ENCODE measurements at places on chromosomes 2 and 18.

DNA sequence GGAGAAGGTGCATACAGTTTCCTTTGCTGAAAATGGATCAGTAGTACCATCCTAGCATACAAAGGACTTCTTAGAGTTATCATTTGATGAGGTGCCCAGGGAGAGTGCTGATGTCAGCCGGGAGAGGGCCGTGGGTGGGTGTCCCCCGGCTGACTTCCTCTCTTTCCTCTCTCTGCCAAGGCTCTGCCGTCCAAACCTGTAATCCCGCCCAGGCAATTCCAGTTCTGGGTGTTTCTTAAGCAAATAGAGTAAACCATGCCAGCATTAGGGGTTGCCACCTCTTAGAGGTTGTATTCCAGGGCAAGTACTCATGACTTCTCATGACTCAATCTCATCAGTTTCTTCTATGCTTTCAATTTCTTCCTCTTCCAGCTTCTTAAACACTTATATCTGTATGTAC is 117.2 kb downstream of the GATA6 start:
- H3K27ac ChIP-seq = peak overlapping the region; percentile 52
- H3K36me3 ChIP-seq = no peaks in the 10 kb centered on the region
- no peaks in the 10 kb centered on the region for H3K4me1 ChIP-seq

GRCh38 chr2:179442206-179442605 is 177.6 kb upstream of the SESTD1 start:
- H3K27ac ChIP-seq = no peak overlapping the region
- DNase-seq = no peak
- H3K4me3 ChIP-seq = no peak overlapping the region
- H3K4me1 ChIP-seq = no peaks in the 10 kb centered on the region

GRCh38 chr2:206086716-206087350 is 859 bp upstream of the INO80D start:
- H3K27ac ChIP-seq = peak overlapping the region; percentile 33
- peaks cover 50% of the 10 kb centered on the region for H3K4me1 ChIP-seq
- no peaks in the 10 kb centered on the region for H3K27me3 ChIP-seq
- H3K4me3 ChIP-seq = peak overlapping the region; percentile 87
- no peak for DNase-seq

GRCh38 chr2:114293355-114293754 is 149.1 kb upstream of the DPP10 start:
- H3K36me3 ChIP-seq = no peaks in the 10 kb centered on the region
- no peaks in the 10 kb centered on the region for H3K27me3 ChIP-seq
- no peak for DNase-seq
- no peak overlapping the region for H3K27ac ChIP-seq

- H3K4me3 ChIP-seq = no peak overlapping the region
- peaks cover 4% of the 10 kb centered on the region for H3K4me1 ChIP-seq
- H3K27me3 ChIP-seq = no peaks in the 10 kb centered on the region
- H3K27ac ChIP-seq = no peak overlapping the region
- DNase-seq = no peak
Measured at GRCh38 chr18:24657444-24657842, 197.0 kb downstream of the HRH4 start.

GRCh38 chr2:152319822-152320570 is 15.0 kb upstream of the FMNL2 start:
- no peaks in the 10 kb centered on the region for H3K27me3 ChIP-seq
- H3K27ac ChIP-seq = no peak overlapping the region

DNA sequence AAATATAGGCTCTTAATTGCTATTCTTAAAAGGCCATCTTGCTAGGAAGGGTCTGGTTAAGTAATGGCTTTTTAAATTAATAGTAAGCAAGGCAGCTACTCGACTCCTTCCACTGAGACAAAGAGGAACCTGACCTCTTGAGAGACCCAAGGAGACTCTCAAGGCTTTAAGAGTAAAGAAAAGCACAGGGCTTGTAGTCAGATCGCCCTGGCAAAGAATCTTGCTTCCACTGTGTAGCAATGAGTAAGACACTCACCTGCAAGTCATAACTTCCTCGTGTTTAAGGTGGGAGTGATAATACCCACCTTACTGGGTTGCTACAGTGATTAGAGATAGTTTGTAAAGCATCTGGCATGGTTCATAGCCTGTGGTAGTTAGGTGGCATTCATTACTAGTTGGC is 274.5 kb downstream of the TSN start:
- no peaks in the 10 kb centered on the region for H3K4me1 ChIP-seq
- H3K27me3 ChIP-seq = no peaks in the 10 kb centered on the region
- no peak overlapping the region for H3K4me3 ChIP-seq

DNA sequence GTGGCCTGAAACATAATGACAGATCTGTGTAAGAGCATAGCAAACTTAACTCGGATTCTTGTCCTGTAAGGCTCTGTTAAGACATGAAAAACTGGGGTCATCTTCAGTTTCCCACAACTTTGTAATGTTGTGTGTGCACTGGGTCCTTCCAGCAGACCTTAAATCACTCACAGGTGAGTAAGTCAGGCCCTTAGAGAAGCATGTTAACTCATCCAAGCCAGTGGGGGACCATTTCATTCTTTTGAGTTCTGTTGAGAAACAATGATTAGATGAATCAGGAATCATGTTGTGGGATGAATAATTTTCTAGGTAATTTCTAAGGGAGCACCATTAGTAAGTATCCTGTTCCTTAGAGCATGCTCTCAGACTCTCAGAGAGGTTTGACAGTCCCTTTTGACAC is 167.1 kb downstream of the ESCO1 start:
- no peak overlapping the region for H3K27ac ChIP-seq
- H3K4me1 ChIP-seq = no peaks in the 10 kb centered on the region
- no peak overlapping the region for H3K4me3 ChIP-seq
- H3K36me3 ChIP-seq = no peaks in the 10 kb centered on the region

DNA sequence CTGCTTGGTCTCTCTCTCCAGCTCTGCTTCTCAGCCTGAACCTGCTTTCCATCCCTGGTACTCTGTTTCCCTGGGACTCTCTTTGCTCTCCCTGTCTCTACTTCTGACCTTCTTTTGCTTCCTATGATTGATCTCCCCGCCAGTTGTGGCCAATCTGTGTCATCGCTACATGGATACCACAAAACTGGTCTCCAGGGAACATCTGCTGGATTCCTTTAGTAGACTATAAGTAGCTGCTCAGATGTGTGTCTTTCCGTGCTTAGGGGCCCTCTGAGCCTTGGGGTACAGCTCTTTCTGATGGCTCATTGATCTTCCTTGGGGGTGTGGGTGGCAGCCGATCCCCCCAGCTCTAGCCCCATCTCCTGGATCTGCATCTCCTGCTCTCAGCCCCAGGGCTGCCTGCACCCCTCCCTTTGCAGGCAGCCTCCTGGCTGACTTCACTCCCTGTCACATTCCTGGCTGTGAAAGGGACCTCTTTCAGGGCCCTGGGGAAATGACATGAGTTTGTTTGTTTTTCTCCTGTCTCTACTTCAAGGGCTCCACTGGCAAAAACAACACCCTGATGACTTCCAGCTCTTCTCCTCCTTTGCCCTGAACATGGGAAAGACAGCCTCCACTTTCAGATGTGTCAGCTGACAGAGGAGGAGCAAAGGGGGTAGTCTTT is 333.7 kb downstream of the CYP26B1 start:
- H3K27ac ChIP-seq = no peak overlapping the region
- DNase-seq = no peak
- H3K4me1 ChIP-seq = no peaks in the 10 kb centered on the region
- no peaks in the 10 kb centered on the region for H3K27me3 ChIP-seq

DNA sequence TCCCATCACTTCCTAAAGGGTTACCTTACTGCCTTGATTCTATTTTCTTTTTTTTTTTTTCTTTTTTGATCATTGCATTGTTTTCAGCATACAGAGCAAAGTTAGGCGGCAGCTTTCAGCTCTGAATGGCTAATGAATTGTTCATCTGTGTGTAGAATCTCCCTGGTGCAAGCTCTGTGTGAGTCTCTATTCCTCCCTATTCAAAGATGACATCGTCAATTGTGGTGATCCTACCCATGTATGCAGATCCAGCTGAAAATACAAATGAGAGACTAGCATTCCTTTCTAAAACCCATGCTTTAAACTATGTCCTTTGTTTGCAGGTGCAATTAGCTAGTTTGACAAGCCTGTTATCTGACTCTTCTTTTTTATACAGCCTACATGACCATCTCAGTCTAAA is 539.0 kb downstream of the ARHGAP15 start:
- H3K4me3 ChIP-seq = no peak overlapping the region
- DNase-seq = no peak
- no peaks in the 10 kb centered on the region for H3K36me3 ChIP-seq
- no peak overlapping the region for H3K27ac ChIP-seq
- no peaks in the 10 kb centered on the region for H3K27me3 ChIP-seq

DNA sequence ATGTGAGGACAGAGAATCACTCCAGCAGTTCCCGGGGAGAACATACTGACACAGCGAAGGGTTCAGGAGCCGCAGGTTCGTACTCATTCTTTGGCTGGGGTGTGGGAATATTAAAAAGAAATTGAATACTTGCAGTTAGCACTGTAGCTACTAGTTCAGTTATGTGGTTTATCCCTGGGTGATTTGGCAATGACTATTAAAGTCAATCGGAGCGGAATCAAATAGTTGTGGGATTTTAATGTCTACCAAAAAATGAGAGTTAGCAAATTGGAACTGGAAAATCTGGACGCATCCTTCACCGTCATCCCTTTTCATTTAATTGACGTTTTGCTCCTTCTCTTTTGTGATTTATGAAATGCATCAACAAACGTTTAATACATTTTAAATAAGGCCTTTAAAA is 50.8 kb downstream of the GBX2 start:
- no peaks in the 10 kb centered on the region for H3K4me1 ChIP-seq
- H3K27ac ChIP-seq = no peak overlapping the region
- no peaks in the 10 kb centered on the region for H3K36me3 ChIP-seq
- H3K27me3 ChIP-seq = no peaks in the 10 kb centered on the region
- no peak overlapping the region for H3K4me3 ChIP-seq

GRCh38 chr2:210727549-210727948 is 171.2 kb downstream of the CPS1 start:
- DNase-seq = no peak
- H3K4me3 ChIP-seq = no peak overlapping the region
- no peaks in the 10 kb centered on the region for H3K27me3 ChIP-seq
- no peaks in the 10 kb centered on the region for H3K36me3 ChIP-seq
- no peaks in the 10 kb centered on the region for H3K4me1 ChIP-seq

- peaks cover 4% of the 10 kb centered on the region for H3K4me1 ChIP-seq
- H3K27ac ChIP-seq = peak overlapping the region; percentile 21
- H3K4me3 ChIP-seq = no peak overlapping the region
- H3K36me3 ChIP-seq = no peaks in the 10 kb centered on the region
Measured at GRCh38 chr2:191657977-191658376, 20.0 kb upstream of the NABP1 start.

GRCh38 chr2:8268172-8268783 is 413.6 kb upstream of the ID2 start:
- H3K36me3 ChIP-seq = no peaks in the 10 kb centered on the region
- H3K4me1 ChIP-seq = no peaks in the 10 kb centered on the region
- H3K4me3 ChIP-seq = no peak overlapping the region

DNA sequence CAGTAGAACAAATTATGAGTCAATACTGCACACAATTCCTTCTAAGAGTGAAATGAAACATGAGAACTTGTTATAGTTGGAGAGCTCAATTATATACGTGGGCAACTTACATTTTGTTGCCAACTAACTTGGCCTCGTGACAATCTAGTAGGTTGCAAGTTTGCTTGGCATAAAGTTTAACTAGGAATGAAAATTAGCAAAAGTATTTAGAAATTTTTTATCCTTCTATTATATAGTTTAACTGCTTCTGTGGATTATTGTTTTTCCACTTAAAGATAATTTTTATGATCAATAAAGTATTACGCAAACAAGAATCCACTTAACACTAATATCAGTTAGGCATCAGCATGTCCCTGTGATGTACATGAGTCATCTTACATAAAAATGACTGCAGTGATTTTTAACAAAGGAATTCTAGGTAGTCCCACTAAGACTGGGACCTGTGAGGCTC is 41.1 kb downstream of the FAM124B start:
- no peaks in the 10 kb centered on the region for H3K4me1 ChIP-seq
- no peaks in the 10 kb centered on the region for H3K36me3 ChIP-seq
- no peaks in the 10 kb centered on the region for H3K27me3 ChIP-seq
- no peak overlapping the region for H3K4me3 ChIP-seq
- H3K27ac ChIP-seq = no peak overlapping the region
- DNase-seq = no peak

DNA sequence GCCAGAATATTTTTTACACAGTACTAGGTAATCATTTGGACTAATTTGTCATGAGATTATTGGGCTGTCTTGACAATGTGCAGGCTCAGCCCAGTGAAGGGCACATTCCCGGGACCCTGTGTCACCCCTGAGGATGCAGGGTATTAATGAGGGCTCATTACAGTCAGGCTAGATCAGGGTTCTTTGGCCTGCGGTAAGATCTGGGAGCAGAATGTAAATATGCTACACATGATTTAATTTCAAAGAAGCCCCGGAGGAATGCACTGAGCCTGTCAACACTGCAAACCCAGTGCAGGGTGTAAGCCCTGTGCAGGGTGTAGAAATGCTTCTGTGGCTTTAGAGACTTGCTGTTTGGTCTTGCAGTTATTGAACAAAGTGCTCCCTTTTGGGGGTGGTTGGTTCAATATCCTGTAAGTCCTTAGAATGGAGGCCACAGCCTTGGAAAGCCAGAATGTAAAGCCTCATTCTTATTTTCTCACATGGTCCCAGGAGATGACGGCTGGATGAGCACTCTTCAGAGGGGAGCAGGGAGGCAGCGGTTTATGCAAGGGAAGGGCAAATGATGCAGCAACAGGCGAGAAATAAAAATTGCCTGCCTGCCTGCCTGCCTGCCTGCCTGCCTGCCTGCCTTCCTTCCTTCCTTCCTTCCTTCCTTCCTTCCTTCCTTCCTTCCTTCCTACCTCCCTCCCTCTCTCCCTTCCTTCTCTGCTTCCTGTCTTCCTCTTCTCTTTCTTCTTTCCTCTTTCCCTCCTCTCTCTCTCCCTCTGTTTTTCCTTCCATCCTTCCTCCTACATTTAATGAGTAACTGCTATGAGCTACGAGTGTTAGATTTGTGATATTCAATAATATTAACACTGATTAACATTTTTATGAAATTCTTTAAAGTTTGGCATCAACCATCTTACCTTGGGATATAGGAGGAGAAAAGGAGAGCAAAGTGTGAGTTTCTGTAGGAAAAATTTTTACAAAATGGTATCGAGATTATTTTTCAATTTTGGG is 148.8 kb downstream of the VAPA start:
- H3K4me3 ChIP-seq = no peak overlapping the region
- no peaks in the 10 kb centered on the region for H3K36me3 ChIP-seq
- no peak overlapping the region for H3K27ac ChIP-seq

GRCh38 chr18:25056429-25056828 is 295.5 kb downstream of the ZNF521 start:
- no peak for DNase-seq
- H3K36me3 ChIP-seq = no peaks in the 10 kb centered on the region
- H3K27me3 ChIP-seq = no peaks in the 10 kb centered on the region
- no peak overlapping the region for H3K4me3 ChIP-seq
- H3K4me1 ChIP-seq = no peaks in the 10 kb centered on the region

GRCh38 chr18:35949903-35950627 is 22.4 kb upstream of the RMP24 start:
- peak overlapping the region; percentile 43 for H3K4me3 ChIP-seq
- no peaks in the 10 kb centered on the region for H3K4me1 ChIP-seq
- H3K36me3 ChIP-seq = no peaks in the 10 kb centered on the region
- H3K27ac ChIP-seq = no peak overlapping the region
- no peaks in the 10 kb centered on the region for H3K27me3 ChIP-seq
